ENCODE measurements at places on chromosomes 6 and 20.

- no peak for DNase-seq
Measured at GRCh38 chr6:112770308-112770707, 423.2 kb downstream of the RFPL4B start.

- no peak for DNase-seq
Measured at GRCh38 chr6:154341871-154342270, 14.7 kb downstream of the IPCEF1 start.

DNA sequence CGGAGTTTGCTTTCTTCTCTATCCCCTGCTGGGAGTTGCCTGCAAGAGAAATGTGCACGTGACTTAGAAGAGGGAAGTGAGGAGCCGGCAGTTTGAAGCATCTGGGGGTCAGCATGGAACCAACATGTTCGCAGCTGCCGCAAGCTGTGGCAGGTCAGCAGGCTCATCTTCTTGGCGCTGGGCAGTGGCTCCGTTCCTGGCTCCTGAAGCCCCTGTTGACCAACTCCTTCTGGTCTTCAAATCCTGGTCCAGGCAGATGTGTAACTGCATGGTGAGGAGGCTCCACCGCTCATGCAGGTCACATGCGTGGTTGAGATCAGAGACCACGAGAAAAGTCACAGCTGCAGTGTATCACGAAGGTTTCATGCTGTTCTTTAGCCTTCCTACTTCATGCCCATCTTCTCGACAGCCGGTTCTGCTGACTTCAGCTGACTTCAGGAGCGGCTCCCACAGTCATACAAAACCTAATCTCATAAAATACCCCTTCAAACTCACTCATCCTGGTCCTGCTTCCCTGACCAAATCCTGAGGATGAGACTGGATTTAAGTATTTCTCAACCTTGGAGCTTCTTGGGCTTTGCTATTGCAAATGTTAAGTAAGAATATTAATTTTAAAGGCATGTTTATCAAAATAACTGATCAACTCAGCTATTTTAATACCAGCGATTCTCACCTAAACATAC is 44.9 kb upstream of the BCAS1 start:
- no peak for DNase-seq

GRCh38 chr6:3019749-3020320 is 20.1 kb downstream of the NQO2 start:
- no peak for DNase-seq

- peak; percentile 58 for DNase-seq
Measured at GRCh38 chr6:43275801-43276576, 22.1 kb upstream of the SLC22A7 start.

DNA sequence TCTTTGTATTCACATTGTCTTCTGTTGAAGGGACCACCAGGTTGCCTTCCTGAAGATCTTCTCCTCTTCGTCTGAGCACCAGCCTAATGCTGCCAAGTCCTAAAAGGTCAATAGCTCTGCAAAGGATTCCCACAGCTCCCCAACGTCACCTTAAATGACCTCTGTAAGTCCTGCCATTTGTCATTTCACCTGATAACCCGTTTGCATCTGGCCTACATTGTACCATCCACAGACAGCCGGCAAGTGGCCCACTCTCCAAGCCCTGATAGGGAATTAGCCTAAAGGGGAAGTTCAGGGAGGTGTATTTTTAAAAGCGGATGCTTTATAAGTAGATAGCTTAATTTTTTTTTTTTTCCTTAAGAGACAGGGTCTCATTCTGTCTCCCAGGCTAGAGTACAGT is 127.8 kb downstream of the ZMYND8 start:
- no peak for DNase-seq

DNA sequence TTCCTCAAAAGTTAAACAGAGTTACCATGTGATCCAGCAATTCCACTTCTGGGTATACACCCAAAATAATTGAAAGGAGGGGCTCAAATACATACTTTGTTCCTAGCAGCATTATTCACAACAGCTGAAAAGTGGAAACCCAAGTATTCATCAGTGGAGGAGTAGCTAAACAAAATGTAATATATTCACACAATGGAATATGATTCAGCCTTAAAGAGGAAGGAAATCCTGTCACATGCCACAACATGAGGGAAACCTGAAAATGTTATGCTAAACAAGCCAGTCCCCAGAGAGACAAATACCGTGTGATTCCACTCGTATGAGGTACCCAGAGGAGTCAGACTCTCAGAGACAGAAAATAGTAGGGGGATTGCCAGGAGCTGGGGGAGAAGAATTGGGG is 44.5 kb downstream of the PXDC1 start:
- DNase-seq, result no peak

- DNase-seq, result no peak
Measured at GRCh38 chr20:17874271-17875105, 94.1 kb downstream of the SNX5 start.

GRCh38 chr6:137740091-137740755 is 126.8 kb upstream of the TNFAIP3 start:
- no peak for DNase-seq

GRCh38 chr6:29746846-29747687 is 23.8 kb downstream of the HLA-F start:
- no peak for DNase-seq

- DNase-seq, result no peak
Measured at GRCh38 chr6:164252948-164253347, 838.4 kb downstream of the QKI start.

DNA sequence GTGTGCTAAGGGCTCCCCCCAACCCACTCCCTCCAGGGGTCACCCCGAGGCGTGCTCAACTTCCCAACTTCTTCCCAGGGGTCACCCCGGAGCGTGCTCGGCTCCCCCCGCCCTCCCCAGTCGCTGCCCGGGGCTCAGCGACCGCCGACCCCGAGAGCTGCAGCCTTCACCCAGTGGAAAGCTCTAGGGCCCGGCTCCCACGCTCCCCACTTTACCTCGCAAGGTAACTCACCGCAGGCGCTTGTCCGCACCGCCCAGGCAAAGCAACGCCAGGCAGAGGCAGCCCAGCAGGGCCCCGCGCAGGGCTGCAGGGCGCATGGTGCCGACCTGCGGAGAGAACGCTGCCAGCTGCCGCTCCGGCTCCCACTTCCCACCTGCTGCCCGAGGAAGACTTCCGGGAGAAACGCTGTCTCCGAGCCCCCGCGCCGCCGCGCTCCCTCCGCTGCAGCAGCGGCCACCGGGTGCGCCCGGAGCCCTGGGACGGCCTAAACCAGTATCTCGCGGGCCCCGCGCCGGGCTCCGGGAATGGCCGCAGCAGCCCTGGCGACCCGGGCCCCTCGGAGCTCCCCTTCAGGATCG is 396 bp downstream of the RNASET2 start:
- DNase-seq, result no peak

DNA sequence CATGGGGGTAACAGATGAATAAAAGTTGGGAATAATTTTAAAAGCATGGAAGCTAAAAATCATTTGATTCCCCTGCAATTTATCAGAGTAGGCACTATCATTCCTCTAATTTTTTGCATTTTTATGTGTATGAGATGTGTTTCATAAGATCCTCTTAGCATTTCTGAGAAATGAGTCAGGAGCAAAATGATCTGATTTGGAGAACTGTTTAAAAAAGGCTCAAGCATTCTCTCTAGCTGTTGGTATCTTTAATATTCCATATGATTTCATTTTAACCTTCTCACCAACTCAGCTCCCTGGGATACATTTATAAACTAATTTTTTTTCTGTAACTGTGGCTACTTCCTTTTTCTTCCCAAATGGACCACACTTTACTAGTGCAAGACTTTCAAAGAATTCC is 60.9 kb downstream of the MCHR2 start:
- no peak for DNase-seq

DNA sequence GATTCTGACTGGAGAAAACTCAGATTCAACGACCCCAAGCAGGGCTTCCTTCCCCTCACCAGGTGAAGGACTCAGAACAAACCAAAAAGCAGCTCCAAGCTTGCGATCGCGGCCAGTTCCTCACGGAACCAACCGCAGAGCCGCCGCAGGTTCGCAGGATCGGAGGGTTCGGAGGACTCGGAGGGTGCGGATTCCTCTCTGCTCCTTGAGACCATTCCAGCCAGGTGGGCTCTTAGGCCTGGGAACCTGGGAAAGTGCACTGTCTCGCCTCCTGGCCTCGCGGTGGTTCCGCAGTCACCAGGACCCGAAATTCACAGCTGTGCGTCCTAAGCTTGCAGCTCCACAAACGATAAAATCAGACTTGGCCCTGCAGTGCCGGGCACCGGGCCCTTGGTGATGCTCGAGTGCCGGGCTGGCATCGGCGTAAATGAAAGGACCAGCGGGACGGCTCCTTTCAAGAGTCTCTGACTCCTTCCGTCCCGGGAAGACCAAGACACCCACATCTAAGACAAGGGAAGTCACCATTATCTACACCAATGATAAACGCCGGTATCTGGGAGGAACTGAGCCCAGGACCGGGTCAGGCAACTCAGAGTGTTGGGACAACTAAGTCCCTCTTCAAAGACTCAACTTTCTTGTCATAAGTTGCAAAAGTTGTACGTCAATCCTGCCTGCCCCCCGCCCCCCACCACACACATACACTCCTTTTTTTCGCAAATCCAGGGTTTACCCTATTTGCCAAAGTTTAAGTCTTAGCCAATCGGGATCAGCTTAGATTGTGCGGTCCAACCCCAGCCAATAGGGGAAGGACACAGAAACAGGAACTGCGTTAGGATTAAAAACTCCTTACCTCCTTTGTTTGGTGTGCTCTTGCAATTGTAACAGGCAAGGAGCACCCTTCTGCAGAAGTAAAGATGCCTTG is 69.8 kb upstream of the PRSS16 start:
- DNase-seq, result peak; percentile 84

Measured in activated CD4-positive, alpha-beta memory T cell treated with anti-CD3 and anti-CD28 coated beads for 36 hours (primary cell).